Left cardiac atrium (tissue), 4 donors: ENCODE measurements at places on chromosomes 12 and 14. TPM values are rescaled to one million over a fixed set of nuclear protein-coding genes. Genes with fewer than 3 reads are reported as not detected.

DNA sequence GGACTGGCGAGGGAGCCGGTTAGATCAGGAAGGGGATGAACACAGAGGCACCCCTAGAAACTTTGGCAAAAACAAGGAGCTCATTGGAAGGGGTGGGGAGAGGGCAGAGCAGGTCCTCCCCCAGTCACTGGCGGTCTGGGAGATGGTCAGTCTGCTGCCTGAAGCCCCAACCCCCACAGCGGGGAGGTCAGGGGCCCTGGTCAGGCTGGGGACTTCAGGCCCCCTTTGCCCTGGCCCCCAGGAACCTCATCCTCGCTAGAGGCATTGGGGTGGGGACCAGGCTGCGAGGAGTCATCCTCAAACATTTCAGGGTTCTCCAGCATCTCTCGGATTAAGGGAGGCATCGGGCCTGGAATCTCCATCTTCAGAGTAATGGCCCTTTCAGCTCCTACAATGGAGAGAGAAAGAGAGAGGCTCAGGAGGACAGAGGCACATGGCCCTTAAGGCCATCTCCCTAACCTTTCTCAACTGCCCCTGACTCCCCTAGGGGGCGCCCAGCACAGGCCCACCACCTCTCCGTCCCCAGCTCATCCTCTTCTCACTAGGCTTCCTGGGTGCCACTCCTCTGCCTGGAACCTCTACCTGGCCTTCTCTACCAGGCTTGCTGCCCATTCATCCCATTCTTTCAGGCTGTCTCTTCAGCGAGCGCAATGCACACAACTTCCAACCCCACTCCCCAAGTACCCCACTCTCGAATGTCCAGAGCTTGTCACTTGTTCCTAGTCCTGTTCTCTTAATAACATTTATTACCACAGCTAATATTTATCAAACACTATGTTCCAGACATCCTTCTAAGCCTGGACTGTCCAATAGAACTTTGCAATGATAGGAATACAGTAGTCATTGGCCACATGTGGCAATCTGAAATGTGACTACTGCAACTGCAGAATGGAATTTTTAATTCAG is 4.7 kb upstream of the ITGB7 start:
- no peak for DNase-seq

- no peak for DNase-seq
Observed at GRCh38 chr12:91743704-91744321, 401.8 kb downstream of the BTG1 start.

Gene HHIPL1
- 2.6 TPM for total RNA-seq

DNA sequence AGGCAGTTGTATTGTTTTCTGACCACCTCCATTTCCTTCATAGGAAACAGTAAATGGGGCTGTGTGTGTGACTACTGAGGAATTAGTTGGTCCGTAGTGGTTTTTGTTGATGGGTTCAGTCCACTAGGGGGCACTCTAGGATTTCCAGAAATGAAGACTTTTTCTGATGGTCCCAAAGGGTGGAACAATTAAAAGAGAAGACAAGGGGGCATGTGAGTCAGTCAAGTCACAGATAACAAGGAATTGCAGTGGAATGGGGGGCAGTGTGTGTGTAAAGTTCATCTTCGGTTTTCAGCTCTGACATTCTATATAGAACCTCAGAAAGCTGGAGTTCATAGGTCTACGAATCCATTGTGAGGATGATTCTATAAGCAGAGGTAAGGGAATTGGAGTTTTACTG is 186.6 kb upstream of the OR4E1 start:
- no peak for DNase-seq

Gene SRSF9
- total RNA-seq: 68.6 TPM

DNA sequence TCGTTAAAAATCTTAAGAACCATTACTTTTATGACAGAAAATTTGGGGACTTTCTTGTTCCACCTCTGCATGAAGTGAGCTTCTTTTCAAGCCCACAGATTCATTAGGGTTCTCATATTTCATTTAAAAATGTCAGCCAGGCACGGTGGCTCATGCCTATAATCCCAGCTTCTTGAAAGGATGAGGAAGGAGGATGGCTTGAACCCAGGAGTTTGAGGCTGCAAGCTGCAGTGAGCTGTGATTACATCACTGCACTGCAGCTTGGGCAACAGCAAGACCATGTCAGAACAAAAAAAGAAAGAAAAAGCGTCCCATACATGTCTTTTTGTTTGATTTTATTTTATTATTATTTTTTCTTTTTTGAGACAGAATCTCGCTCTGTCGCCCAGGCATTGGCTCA is 43.4 kb upstream of the ATF1 start:
- no peak for DNase-seq

Gene TAS2R10
- not detected for total RNA-seq

DNA sequence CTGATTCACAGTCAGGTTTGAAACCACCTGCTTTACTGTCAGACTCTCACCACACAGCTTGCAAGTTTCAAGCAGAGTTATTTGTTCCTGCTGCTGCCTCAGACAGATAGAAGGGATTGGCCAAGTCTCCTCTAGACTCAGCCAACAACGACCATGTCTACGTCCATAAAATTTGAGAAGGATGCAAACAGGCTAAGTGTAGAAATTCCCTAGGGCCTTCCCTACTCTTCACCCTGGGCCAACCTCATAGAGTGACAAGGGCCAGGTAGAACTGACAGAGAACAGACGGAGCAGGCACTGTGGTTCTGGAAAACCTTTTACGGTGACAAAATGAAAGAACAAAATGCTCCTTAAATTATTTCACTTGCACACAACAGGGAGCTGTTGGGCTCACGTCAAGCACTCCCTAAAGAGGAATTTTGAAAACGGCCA is 39.5 kb downstream of the CLIP1 start:
- DNase-seq: no peak

Gene MYBPC1
- total RNA-seq: 5.6 TPM

- no peak for DNase-seq
Observed at GRCh38 chr14:22613736-22614239, 15.7 kb downstream of the ABHD4 start.

DNA sequence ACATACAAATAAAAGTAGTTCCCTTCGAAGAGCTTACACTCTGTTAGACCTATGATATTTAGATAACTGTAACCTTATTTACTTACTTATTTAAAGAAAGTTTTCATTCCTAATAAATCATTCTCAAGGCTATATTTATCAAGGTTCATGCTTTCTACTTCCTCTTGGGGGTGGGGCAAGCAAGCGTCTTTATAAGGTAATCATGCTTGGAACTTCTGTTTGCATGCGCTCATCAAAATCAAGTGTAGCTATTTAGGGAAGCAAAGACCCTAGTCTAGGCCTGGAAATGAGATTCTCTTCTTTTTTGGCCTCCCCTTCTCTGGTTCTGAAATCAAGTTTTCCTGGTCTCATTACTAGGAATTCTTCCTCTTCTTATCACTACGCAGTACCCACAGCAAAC is 766 bp downstream of the RERG start:
- DNase-seq: no peak

DNA sequence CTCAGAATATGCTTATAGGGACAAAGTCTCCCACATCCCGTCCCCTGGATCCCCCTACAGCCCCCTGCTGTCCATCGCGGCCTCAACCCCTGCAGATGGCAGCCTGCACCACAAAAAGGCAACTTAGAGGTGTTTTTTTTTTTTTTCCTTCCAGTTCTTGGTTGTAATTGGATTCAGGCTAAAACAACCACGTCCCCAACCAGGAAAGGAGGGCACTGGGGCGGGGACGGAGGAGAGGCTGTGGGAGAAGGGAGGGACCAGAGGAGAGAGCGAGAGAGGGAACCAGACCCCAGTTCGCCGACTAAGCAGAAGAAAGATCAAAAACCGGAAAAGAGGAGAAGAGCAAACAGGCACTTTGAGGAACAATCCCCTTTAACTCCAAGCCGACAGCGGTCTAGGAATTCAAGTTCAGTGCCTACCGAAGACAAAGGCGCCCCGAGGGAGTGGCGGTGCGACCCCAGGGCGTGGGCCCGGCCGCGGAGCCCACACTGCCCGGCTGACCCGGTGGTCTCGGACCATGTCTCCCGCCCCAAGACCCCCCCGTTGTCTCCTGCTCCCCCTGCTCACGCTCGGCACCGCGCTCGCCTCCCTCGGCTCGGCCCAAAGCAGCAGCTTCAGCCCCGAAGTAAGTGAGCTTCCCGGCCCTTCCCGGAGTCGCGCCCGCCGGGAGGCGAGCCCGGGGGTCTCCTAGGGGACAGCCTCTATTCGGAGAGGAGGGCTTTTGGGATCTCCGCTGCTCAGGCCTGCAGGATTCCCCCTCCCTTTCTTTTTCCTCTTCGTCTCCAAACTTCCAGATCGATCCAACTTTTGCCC is at the start of gene MMP14:
MMP14 (plus strand) TSS at position 285 of the 813 bp plus-strand sequence; CDS start at position 518, 233 bp downstream.
- DNase-seq: peak; percentile 79

Gene COX6A1
- total RNA-seq: 201 TPM

DNA sequence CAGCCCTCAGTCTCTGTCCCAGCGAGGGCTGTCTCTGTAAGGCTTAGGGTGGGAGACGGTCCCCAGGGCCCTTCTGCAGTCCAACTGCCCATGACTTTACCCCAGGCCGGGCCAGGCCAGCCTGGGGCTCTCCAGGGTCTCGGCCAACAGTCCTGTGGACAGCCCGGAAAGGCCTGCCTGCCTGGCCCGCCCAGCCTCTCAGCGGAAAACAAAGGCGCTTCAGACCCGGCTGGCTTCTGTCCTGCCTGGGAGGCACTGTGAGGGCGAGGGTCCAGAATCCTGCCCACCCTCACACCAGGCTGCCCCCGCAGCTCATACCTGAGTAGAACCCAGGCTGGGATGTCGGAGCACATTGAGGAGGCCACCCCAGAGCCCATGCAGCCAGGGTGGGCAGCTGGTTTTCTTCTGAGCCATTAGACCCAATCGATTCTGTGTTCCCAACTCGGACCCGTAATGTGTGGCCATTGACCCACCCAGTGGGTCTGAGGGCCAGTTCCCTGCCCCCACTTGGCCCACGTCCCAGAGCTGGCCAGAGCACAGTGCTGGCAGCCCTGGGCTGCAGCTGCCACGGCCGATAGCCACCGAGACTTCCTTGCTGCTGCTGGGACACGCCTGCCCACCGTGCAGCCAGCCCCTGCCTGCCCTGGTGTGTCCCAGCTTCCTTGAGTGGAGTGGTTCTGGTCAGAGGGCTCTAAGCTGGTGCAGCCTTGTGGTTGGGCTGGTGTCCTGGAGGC is 1.6 kb downstream of the CRIP2 start:
- DNase-seq: peak; percentile 75

DNA sequence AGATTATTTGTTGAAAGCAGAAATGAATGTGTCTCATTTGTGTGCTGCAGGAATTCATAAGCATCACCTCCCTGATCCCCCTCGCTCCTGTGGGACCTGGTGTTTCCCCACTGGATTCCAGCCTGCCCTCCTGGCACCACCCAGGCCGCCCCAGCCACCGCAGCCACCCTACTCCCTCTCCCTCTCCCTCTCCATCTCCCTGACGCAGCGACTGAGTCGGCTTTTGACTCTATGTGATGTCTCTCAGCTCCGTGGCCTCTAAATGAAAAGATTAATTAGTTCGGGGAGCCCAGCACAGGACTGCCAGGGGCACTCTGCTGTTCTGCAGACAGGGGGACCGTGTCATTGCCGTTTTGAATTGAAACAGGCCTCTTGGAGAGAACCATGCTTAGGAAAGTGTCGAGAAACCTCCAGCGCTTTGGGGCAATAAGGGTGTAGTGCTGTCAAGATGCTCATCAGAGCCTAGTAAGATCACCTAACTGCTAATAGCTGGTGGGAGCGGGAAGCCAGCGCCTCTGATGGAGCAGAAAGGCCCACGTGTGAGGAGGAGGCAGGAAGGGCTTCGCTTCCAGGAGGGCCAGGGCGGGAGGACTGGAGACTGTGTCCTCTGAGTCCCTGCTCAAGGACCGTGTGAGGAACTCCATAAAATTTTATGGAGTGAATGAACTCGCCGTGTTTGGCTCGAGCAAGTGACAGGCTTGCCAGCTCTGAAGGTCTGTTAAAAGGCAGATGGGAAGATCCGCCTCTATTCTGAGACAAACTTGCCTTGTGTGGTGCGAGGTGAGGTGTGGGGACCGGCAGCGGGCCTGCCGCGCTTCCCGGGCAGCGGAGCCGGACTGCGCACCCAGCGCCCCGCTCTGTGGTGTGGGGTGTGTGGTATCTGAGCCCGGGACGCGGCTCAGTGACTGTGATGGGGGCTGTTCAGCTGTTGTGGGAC is 157.4 kb upstream of the C14orf180 start:
- no peak for DNase-seq

DNA sequence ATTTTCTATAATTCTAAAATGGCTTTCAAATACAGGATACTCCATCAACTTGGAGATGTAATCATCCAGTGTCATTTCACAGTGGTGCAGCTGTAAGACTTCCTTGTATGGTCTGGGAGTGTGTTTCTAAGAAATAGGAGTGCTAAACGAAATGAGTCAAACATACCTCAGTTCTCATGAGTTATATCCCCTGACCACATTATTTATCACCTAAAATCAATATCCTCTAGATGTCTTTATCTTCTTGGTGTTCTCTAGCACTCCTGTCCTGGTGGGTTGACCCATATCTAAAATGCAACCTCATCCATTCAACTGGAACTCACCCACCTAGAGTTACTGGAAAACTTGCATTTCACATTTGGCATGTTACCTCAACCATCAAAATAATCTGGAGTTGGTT is 33.2 kb downstream of the TMEM30B start:
- no peak for DNase-seq

- no peak for DNase-seq
Observed at GRCh38 chr14:41062826-41063225, 543.9 kb upstream of the LRFN5 start.

Gene NEUROD4
- total RNA-seq: not detected

Gene SART3
- total RNA-seq: 25.3 TPM

GRCh38 chr14:23525611-23526010 is 26.0 kb downstream of the ZFHX2 start:
- no peak for DNase-seq

DNA sequence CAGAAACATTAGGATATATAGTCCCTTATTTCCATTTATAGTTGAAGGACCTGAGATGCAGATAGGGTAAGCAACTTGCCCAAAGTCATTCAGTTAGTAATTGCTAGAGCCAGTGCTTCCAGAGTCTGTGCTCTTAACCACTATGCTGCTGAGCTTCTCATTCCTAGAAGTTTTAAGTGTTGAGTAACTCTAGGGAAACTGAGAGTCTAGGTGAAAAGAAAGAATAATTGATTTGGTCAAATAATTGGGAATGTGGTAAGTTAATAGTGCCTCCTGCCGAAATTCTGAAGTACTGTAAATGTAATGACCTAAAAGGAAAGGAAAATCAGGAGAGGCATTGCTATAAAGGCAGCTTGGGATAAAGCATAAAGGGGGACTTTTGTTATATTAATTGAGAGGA is 14.1 kb downstream of the PYROXD1 start:
- no peak for DNase-seq

DNA sequence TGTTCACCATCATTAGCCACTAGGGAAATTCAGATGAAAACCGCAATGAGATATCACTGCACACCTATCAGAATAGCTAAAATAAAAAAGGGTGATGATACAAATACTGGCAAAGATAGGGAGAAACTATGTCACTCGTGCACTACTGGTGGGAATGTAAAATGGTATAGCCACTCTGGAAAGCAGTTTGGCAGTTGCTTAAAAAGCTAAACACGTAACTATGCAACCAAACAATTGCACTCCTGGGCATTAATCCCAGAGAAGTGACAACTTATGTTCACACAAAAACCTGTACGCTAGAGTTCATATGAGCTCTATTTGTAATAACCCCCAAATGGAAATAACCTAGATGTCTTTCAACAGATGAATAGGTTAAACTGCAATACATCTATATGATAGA is 35.4 kb downstream of the GPR135 start:
- DNase-seq: no peak
